Sigmoid colon (tissue), 7 donors: ENCODE measurements at places on chromosomes 6 and 20.

DNA sequence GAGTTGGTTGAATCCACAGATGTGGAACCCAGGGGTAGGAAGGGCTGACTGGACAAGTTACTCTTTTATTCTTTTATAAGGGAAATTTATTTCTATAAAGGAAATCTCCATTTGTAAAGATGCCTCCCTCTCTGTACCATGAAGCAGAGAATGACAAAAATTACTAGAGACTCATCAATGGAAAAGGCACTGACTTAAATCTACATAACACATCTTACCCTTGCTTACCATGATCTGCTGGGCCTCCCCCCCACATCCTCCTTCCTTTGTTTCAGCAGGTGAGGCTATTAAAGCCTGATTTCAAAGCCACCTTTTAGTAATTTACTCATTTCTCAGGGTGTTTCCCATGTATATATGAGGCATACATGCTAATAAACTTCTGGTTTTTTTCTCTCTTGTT lies 130.2 kb upstream of the HDDC2 start:
- no peak for DNase-seq

DNA sequence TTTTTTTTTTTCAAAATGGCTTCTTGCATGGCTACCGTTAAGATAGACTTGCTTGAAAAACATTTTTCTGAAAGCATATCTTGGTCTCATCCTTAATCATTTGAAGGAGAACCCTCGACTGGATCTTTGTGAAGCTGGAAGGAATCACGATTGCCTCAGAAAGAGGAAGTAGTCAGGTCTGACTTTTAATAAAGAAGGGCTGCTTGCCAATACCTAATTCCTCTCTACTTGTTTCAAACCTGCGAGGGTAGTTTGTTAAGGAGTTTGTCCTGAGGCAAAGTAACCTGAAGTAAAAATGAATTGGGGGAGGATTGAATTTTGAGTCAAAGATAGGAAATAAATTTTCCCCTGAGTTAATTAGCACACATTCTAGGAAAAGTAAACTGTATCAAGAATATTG lies 288.1 kb upstream of the MAP3K7 start:
- no peak for DNase-seq

DNA sequence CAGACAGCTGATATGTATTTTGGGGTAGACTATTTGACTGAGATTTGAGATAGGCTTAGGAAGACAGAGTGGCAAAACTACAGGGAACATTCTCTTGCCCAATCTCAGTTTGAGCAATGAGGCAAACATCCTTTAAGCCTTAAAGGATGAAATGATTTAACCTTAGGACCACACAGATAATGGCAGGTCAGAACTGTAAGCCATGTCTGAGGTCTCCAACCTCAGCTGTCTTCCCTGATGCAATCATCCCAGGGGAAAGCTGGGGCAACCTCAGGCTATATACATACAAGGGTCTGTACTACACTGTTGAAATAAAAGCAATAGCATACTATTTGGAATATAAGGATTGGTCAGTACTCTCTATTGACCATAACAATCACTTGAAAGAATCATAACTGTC lies 83.8 kb upstream of the NUP153 start:
- DNase-seq, result no peak

DNA sequence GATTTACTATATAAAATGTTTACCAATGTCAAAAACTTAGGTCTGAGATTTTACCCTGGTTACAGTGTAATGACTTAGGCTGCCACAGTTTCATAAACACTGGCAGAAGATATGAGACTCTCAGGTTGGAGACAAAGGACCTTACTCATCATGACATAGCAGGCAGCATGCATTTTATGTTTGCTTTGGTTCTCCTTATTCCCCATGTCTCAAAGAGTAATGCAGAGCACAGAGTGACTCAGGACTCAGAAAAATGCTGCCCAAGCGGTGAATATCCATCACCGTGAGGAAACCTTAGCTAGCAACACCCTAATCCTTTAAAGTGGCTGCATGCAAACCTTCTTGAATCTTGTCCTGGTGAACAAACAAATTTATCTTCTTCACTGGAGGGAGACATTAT lies 112.1 kb upstream of the EYS start:
- DNase-seq, result no peak

DNA sequence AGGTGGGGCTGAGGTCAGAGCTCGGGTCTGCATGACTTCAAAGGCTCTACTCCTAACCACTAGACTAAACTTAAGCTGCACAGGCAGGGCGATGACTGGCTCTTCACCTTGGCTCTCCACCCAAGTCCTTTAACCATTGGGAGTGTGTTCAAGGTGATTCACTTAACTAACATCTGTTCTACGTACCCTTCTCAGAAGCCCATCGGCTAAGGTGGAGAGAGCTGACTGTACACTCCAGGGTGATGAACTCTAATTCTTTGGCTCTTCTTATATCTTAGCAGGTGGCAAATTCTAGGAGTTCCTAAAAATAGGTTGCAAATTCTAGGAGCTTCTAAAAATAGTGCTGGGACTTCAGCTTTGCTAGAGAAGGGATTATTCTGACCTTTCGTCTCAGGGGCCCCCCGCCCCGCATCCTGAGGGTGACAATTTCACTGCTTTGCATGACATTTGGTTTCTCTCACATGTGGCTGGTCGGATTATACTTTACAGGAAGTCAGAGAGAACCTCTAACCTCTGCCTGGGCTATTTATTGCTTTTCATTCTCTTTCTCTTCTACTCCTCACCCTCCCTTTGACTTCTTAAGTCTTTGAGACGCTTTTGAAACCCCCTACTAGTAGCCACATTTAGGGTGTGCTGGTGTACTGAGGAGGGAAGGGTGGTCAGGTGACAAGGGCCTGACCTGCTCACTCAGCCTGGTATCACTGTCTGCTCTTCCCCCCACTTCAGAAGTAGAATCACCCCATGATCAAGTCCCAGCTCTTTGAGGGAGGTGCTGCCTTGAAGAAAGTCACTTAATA lies 55.5 kb downstream of the PRDM1 start:
- DNase-seq, result no peak

DNA sequence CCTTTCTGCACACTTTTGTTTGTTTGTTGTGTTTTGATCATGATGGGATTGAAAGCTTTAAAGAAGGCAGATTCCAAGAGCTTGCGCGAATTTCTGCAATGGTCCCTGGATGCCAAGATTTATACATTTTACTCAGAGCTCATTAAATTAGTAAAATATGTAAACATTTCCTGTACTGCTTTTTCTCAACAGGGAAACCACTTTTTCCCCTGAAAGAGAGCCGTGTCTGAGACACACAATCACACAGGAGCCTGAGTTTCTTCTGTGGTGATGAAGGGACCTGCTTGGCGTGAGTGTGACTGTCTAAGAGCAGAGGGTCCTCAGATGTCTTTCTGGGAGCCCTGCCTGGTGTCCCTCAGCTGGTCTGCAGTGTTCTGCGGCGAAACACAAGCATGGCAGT lies 12.1 kb upstream of the TAGAP start:
- no peak for DNase-seq

DNA sequence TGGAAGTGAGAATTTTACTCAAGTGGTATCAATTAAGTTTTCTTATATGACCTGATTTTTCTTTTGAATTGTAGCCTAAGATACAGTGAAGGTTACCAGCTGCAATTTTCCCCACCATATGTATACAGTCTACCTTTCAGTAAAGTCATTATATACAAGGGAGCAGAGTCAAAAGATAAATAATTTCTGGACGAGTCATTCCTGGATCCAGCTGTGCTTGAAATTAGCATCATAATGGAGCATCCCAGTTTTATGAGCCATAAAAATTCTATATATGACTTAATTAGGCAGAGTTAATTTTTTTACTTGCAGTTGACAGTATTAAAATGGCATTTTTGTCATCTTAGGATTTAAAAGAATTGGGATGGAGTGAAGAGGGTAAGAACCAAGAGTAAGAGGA lies 1008.4 kb downstream of the PHF3 start:
- no peak for DNase-seq

GRCh38 chr6:4913705-4914419 lies 90.0 kb downstream of the RPP40 start:
- no peak for DNase-seq

GRCh38 chr20:38271608-38272120 lies 11.1 kb upstream of the KIAA1755 start:
- no peak for DNase-seq

GRCh38 chr6:90005048-90005827 lies 111.0 kb downstream of the GJA10 start:
- DNase-seq, result no peak

- DNase-seq, result no peak
These were observed 464 bp downstream of the EHMT2 start for GRCh38 chr6:31896856-31897611.

GRCh38 chr6:108421366-108421765 lies 126.5 kb downstream of the AFG1L start:
- no peak for DNase-seq

DNA sequence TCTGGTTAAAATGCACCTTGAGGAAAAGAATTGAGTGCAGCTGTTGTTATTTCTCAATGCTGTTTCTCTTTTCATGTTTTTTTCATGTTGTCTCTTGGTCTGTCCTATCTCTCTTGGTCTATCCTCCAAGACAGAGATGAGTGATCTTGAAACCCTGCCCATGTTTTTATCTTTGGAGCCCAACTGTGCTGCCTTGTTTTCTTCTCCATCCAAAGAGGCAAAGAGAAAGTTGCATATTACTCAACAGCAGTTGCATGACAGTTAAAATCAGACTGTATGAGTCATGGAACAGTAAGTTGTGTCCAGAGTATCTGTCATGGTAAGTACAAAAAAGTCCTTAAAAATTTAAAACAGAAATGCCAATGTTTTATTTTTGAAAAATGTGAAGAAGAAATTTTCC lies 26.2 kb downstream of the BCAS1 start:
- DNase-seq, result no peak

GRCh38 chr6:37713529-37714119 lies 15.9 kb upstream of the MDGA1 start:
- no peak for DNase-seq

- peak; percentile 17 for DNase-seq
These were observed 144.5 kb downstream of the SYCP2 start for GRCh38 chr20:59788811-59789397.

- no peak for DNase-seq
These were observed 494.7 kb upstream of the MAP3K7 start for GRCh38 chr6:91081452-91082067.
